ENCODE measurements at places on chromosomes 3 and 15. TPM values are rescaled to one million over a fixed set of nuclear protein-coding genes. Genes with fewer than 3 reads are reported as not detected.
A peak's percentile ranks its signal among the peaks of the same experiment; 100 is the strongest.

Gene LRRC34
- total RNA-seq: 3.9 TPM

Gene CFAP91
- 0.57 TPM for total RNA-seq

Gene CERS3
- total RNA-seq: 0.25 TPM

Gene CCDC50
- total RNA-seq: 4.8 TPM

Gene SNAP23
- 33.1 TPM for total RNA-seq

Gene FBXO40
- total RNA-seq: not detected

Gene CHRD
- total RNA-seq: not detected

DNA sequence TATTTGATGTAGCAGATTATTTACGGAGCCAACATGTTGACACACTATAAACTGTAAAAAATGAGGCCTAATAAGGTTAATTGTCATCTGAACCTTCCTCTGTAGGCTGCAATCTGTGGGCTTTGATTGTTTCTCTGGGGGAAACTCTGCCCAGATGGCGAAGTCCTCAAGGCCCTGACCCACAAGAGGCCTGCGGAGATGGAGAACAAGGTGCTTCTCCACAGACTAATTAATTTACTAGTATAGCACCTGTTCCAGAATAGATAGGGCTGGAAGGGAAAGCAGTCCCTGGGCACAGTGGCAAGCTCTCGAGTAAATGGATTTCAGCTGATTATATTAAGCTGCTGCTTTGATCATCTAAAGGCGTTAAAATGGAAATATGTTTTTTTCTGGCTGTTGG, 338.8 kb upstream of the DNAJC19 start:
- no peaks in the 10 kb centered on the region for H3K36me3 ChIP-seq
- no peaks in the 10 kb centered on the region for H3K4me1 ChIP-seq
- no peak overlapping the region for H3K4me3 ChIP-seq
- no peak overlapping the region for H3K27ac ChIP-seq
- peaks cover 3% of the 10 kb centered on the region for H3K27me3 ChIP-seq

DNA sequence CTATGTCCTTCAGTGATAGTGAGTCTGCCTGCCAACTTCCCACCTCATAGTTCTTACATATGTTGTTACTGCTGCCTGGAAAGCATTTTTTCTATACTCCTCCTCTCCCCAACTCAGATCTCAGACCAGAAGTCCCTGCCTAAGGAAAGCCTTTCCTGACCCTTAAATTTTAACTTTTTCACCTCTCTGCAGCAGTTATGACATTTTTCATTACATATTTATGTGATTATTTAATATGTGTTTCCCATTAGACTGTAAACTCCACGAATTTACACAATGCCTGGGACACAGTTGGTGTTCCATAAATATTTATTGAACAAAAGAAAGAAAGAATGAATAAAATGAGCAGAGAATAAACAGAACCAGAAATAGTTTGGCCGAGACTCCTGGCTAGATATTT, 125.5 kb downstream of the MITF start:
- H3K27me3 ChIP-seq: peaks cover 5% of the 10 kb centered on the region
- DNase-seq: no peak

DNA sequence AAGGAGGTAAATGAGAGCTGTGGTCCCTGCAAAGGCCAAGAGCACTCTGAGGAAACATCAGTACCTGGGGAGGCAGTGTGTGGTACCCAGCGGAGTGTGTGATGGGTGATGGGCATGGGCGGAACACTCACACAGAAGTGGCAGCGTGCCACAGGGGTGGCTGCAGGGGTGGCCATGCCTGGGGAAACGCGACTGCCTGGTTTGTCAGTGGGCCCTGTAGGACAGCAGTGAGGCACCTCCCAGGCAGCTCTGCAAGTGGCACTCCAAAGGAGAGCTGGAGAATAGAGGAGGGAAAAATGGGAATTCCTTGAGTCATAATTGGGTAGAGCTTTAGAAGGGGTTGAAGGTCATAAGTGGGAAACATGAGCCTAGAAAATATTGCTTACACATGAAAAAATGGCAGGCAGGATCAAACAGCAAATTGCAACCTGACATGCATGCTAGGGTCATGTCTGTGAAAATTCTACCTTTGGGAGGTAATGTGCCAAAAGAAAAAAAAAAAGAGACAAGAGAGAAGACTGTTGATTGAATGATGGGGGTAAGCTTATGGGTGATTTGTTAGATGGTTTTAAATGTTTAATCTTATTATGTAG, 138.4 kb downstream of the RPLP1 start:
- H3K27ac ChIP-seq: no peak overlapping the region
- no peaks in the 10 kb centered on the region for H3K27me3 ChIP-seq
- DNase-seq: no peak
- peaks cover 10% of the 10 kb centered on the region for H3K4me1 ChIP-seq
- H3K4me3 ChIP-seq: no peak overlapping the region

DNA sequence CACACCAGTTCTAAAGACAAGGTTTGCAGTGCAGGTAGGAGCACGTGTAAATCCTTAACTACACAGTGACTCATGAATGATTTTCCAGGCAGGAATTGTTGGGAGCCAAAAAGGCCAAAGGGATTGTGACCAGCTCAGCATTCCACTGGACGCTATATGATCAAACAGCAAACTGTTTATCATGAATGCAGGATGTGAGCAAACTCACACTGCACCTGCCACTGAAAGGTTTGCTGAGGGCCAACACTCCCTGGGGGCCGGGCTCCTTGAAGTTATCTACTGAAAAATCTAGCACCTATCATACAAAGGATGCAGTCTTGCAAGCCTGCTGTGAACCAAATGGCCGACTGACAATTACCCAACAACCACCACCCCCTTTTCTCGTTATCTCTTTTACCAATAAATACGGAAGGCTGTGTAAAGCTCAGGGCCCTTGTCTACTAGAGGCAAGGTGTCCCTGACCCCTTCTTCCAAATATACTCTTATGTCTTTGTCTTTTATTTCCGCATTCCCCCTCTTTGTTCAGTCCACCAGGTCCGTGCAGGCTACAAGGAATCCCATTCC, 11.5 kb upstream of the DNASE1L3 start:
- H3K27ac ChIP-seq: no peak overlapping the region

DNA sequence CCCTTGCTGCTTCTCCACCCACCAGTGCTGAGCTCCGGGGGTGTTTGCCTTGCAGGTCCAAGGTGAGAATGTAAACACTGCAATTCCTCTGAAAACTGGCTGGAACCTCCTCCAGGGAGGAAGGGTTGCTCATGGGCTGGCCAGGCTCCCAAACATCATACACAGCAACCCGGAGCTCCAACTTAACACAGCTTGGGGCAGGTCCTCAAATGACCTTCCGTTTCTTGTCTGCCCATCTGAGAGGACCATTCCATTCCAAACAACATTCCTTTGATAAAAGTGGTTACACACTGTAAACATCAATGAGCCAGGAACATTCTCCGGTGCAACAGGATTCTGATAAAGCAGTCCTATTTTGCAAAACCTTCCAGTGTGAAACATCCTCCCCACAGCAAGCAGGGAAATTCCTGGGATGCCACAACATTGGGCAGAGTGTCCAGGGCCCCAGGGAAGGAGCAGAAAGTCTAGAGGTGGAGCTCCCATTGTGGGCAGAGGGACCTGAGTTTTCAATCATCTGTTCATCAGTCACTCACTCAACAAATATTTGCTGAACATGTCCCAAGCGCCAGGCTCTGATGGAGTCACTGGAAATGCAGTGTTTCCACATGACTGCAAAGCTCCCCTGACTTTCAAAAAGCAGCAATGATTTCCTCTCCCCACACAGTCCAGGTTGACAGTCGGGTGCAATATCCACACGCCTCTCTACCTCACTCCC, 7.3 kb upstream of the HEG1 start:
- peaks cover 5% of the 10 kb centered on the region for H3K27me3 ChIP-seq
- H3K27ac ChIP-seq: no peak overlapping the region
- no peak overlapping the region for H3K4me3 ChIP-seq
- H3K36me3 ChIP-seq: no peaks in the 10 kb centered on the region

DNA sequence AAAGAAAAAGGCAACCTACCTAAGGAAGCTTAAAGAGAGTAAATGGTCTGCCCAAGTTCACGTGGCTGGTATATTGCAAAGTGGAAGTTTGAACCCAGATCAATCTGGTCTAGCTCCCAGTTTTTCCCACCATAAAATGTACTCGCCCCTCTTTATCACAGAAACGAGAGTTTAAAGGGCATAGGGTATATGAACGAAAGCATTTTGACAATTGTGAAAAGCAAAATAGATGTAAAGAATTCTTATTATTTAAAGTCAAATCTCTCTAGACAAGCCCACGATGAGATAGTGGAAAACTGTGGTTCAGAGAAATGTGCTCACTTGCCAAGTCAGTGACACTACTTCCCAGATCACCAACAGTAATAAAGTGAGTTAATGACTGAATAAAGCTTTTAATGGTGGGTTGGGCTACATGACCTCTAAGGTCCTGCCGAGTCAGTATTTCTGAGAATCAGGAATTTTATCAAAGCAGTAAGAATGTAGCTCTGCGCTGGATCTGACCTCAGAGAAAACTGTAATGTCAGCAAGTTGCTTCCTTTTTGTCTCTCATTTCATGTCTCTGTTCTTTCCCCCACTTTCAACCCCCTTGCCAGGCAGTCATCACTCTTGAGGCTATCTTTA, 23.3 kb upstream of the NEO1 start:
- no peak for DNase-seq
- peaks cover 14% of the 10 kb centered on the region for H3K27me3 ChIP-seq
- no peaks in the 10 kb centered on the region for H3K36me3 ChIP-seq
- no peak overlapping the region for H3K4me3 ChIP-seq

DNA sequence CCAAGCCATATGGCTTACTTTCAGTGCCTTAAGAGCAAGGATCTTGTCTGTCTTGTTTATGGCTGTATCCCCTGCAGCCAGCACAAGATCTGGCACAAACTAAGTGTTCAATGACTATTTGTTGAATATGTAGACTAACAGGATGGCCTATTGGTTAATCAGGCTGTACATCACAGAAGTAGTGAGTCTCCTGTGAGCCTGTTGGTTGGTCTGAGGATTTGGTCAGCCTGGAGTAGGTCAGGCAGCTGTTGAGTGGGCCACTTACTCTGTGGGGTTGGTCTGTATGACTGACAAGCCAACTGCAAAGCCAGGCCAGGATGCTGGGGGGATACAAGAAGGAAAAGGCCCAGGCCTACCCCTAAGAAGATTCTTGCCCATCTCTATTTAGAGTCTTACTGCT, 33.4 kb upstream of the CILP start:
- no peak overlapping the region for H3K4me3 ChIP-seq
- H3K36me3 ChIP-seq: peaks cover 5% of the 10 kb centered on the region

GRCh38 chr15:46344915-46345314, 710.1 kb downstream of the SQOR start:
- H3K27ac ChIP-seq: no peak overlapping the region
- no peak for DNase-seq
- H3K4me3 ChIP-seq: no peak overlapping the region
- H3K4me1 ChIP-seq: no peaks in the 10 kb centered on the region

DNA sequence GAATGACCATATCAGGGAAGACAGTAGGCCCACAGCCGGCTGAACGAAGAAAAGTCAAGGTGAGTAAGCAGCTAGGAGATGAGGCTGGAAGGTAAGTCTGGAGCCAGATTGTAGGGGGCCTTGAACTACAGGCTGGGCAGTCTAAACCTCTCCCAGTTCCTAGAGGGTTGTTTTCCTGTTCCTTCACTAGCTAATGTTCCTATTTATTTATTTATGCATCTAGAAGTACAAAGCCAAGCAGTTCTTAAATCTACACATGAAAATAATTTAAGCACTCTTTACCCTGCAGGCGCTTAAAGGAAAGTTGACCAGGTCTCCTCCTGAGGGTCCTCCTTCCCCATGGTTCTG, 3.7 kb downstream of the ACAA1 start:
- no peak for DNase-seq
- H3K27me3 ChIP-seq: no peaks in the 10 kb centered on the region
- peaks cover 27% of the 10 kb centered on the region for H3K36me3 ChIP-seq
- peak overlapping the region; percentile 7 for H3K27ac ChIP-seq
- no peak overlapping the region for H3K4me3 ChIP-seq
- H3K4me1 ChIP-seq: peaks cover 33% of the 10 kb centered on the region

- no peaks in the 10 kb centered on the region for H3K36me3 ChIP-seq
- no peaks in the 10 kb centered on the region for H3K4me1 ChIP-seq
- no peak for DNase-seq
Measured at GRCh38 chr3:180430896-180431295, 171.1 kb upstream of the TTC14 start.

DNA sequence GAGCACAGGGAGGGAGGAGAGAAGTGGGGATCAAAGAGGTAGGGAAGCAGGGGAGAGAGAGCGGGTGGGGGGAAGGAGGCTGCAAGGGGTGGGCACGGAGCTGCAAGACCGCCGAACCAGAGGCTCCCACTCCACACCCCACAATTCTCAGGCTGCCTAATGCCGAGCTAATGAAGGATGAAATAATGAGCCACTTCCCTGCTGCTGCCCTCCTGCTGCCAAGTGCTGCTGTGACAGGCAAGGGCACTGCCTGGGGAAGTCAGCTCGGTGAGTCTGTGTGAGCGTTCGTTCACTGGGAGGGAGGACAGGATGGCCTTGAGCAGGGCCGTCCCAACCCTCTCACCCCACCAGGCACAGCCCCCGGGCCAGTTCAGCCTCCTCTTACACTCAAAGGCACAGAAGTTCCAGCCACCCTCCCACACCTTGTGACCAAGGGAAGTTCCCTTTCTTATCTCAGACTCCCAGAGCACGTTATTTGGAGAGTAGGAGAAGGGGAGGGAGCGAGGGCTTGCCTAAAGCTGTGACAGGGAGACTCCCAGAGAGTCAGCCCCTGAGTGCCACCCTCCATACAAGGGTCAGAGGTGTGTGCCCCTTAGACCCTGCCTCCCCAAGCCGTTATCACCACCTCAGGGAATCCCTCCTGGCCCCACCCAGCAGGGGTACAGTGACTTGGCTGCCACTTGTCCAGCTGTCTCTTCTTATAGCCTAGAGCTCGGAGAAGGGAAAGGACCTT, 12.4 kb downstream of the GLYCTK start:
- H3K27me3 ChIP-seq: no peaks in the 10 kb centered on the region
- DNase-seq: peak; percentile 24
- no peak overlapping the region for H3K4me3 ChIP-seq
- H3K4me1 ChIP-seq: peaks cover 10% of the 10 kb centered on the region
- H3K36me3 ChIP-seq: no peaks in the 10 kb centered on the region

DNA sequence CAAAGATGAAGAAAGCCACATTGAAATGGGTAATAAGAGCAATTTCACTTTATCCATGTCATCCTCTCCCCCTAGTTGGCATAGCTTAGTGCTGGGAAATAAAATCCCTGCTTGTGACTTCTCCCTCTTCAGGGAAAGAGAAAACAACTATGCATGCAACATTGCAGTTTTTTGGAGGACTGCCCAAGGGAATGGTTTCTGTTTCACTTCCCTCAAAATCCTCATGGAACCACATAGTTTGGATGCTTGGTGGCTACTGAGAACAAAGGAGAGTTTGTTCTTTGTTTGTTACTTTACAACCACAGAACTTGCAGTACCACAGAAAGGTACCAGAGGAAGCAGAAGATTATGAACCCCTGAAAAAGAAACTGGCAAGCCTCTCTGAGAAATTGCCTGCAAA, 384.6 kb upstream of the RORA start:
- no peak overlapping the region for H3K27ac ChIP-seq
- H3K27me3 ChIP-seq: peaks cover 19% of the 10 kb centered on the region
- no peaks in the 10 kb centered on the region for H3K4me1 ChIP-seq
- no peak overlapping the region for H3K4me3 ChIP-seq
- DNase-seq: no peak

Data from activated naive CD4-positive, alpha-beta T cell treated with anti-CD3 and anti-CD28 coated beads for 36 hours (primary cell).